ENCODE measurements at places on chromosomes 4 and X. TPM values are rescaled to one million over a fixed set of nuclear protein-coding genes. Genes with fewer than 3 reads are reported as not detected.

- no peak for DNase-seq
- H3K4me1 ChIP-seq: peaks cover 10% of the 10 kb centered on the region
- peaks cover 22% of the 10 kb centered on the region for H3K36me3 ChIP-seq
- H3K27me3 ChIP-seq: no peaks in the 10 kb centered on the region
- H3K27ac ChIP-seq: no peak overlapping the region
Measured at GRCh38 chr4:109708435-109708834, 5.2 kb upstream of the CASP6 start.

DNA sequence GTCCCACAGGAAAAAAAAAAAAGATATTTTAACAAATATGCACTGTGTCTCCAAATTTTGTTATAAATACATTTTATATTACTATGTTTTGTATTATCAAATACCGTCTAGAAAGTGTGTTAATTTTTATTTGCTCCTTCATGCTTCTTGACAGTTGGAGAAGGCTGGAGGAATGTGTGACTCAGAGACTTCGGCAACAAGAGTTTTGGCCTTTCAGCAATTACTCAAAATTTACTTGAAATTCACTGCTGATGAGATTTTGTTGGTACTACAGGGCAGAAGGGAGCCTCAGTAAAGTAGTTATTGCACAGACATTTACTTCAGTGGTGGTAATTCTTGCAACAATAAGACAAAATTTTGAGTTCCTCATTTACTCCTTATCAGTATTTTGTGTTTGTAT lies 2164.0 kb downstream of the PCDH7 start:
- no peak overlapping the region for H3K4me3 ChIP-seq
- H3K27me3 ChIP-seq: no peaks in the 10 kb centered on the region
- DNase-seq: no peak
- no peaks in the 10 kb centered on the region for H3K36me3 ChIP-seq
- H3K27ac ChIP-seq: no peak overlapping the region
- H3K4me1 ChIP-seq: no peaks in the 10 kb centered on the region

GRCh38 chrX:16785247-16786138 lies 773 bp upstream of the TXLNG start:
- peaks cover 9% of the 10 kb centered on the region for H3K4me1 ChIP-seq
- no peak for DNase-seq
- peak overlapping the region; percentile 65 for H3K27ac ChIP-seq
- H3K27me3 ChIP-seq: no peaks in the 10 kb centered on the region
- no peaks in the 10 kb centered on the region for H3K36me3 ChIP-seq
- peak overlapping the region; percentile 76 for H3K4me3 ChIP-seq

- no peak overlapping the region for H3K27ac ChIP-seq
- DNase-seq: no peak
- no peak overlapping the region for H3K4me3 ChIP-seq
- H3K27me3 ChIP-seq: no peaks in the 10 kb centered on the region
Measured at GRCh38 chr4:73917081-73917501, 47.9 kb downstream of the CXCL1 start.

DNA sequence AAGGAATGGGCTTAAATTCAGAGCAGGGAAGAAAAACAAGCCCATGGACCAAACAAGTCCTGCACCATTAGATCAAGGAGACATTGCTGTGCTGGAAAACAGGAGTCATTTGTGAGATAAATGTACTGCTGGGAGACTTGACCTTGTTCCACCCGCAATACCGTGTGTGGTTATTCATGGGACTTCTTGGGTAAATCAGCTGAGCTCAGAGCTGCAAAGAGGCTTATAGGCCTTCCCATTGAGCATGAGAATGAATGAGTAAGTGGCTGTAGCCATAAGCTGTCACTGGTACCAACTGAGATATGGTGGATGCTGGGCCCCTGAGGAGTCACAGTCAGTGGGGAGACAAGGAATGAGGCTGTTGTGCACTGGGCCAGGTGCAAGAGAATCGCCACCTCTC lies 2.3 kb upstream of the CYTL1 start:
- H3K36me3 ChIP-seq: no peaks in the 10 kb centered on the region
- no peak overlapping the region for H3K4me3 ChIP-seq
- no peak for DNase-seq
- peaks cover 65% of the 10 kb centered on the region for H3K27me3 ChIP-seq

- DNase-seq: no peak
- H3K27me3 ChIP-seq: no peaks in the 10 kb centered on the region
- H3K4me3 ChIP-seq: no peak overlapping the region
- H3K27ac ChIP-seq: no peak overlapping the region
- H3K4me1 ChIP-seq: no peaks in the 10 kb centered on the region
- no peaks in the 10 kb centered on the region for H3K36me3 ChIP-seq
Measured at GRCh38 chr4:132827522-132827921, 321.6 kb upstream of the PCDH10 start.

GRCh38 chrX:16836371-16836770 lies 33.8 kb downstream of the RBBP7 start:
- no peak overlapping the region for H3K27ac ChIP-seq
- peaks cover 16% of the 10 kb centered on the region for H3K4me1 ChIP-seq
- no peak overlapping the region for H3K4me3 ChIP-seq

DNA sequence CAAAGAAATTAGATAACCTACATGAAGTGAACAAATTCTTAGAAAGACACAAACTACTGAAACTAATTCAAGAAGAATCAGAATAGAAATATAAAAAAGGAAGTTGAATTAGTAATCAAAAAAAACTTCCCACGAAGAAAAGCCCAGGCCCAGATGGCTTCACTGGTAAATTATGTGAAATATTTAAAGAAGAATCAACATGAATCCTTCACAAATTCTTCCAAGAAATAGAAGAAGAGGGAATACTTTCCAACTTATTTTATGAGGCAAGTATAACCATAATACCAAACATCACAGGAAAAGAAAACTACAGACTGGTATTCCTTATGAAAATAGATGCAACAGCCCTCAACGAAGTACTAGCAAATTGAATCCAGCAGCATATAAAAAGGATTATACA lies 30.7 kb downstream of the MOSPD2 start:
- no peak for DNase-seq
- H3K27me3 ChIP-seq: no peaks in the 10 kb centered on the region
- H3K36me3 ChIP-seq: peaks cover 23% of the 10 kb centered on the region
- H3K27ac ChIP-seq: no peak overlapping the region
- no peak overlapping the region for H3K4me3 ChIP-seq
- peaks cover 5% of the 10 kb centered on the region for H3K4me1 ChIP-seq

GRCh38 chr4:74230902-74231499 lies 73.1 kb downstream of the MTHFD2L start:
- H3K27ac ChIP-seq: peak overlapping the region; percentile 47
- peaks cover 13% of the 10 kb centered on the region for H3K4me1 ChIP-seq
- H3K4me3 ChIP-seq: no peak overlapping the region

DNA sequence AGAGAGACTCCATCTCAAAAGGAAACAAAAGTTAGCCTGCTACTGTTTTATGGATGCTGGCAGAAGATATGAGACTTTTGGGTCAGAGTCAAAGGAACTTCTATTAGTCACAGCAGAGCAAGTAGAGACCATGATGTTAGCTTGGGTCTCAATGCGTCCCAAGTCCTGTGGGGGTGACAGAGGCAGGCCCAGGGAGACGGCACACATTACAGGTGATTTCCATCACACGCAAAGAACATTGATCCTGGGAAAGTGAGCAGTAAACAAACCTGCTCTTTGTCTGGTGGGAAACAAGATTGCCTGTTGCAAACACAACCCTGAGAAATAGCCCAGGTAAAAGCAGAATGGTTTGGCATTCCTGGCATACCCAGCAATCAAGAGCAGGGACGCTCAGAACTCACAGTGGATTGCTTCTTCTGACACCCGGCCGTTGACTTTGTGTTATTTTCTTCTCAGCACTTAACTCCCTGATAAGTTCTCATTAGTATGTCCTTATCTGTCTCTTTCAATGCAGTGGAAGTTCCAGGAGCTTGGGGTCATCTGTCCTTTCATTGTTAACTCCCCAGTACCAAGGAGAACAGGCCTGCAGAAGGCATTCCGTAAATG lies 51.2 kb upstream of the LGI2 start:
- peaks cover 41% of the 10 kb centered on the region for H3K4me1 ChIP-seq
- H3K4me3 ChIP-seq: no peak overlapping the region
- no peaks in the 10 kb centered on the region for H3K36me3 ChIP-seq
- peak overlapping the region; percentile 57 for H3K27ac ChIP-seq
- DNase-seq: no peak
- H3K27me3 ChIP-seq: no peaks in the 10 kb centered on the region

DNA sequence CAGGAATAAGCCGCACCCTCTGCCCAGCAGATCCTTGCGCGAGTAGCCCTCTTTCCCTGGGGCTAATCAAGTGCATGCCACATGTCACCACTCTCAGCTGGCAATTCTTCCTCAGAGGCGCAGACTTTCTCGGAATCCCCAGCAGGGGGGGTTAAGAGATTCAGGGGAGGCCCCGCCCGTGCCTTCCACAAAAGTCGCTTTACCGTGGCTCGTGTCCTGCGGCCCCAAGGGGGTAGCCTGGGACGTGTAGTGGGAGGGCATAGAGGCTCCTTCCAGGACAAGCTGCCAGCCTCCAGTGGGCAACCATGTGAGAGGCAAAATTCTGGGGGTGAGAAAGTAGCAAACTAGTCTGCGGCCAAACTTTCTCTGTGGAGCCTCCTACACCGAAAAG lies 652 bp downstream of the SRPX start:
- H3K27ac ChIP-seq: peak overlapping the region; percentile 72

DNA sequence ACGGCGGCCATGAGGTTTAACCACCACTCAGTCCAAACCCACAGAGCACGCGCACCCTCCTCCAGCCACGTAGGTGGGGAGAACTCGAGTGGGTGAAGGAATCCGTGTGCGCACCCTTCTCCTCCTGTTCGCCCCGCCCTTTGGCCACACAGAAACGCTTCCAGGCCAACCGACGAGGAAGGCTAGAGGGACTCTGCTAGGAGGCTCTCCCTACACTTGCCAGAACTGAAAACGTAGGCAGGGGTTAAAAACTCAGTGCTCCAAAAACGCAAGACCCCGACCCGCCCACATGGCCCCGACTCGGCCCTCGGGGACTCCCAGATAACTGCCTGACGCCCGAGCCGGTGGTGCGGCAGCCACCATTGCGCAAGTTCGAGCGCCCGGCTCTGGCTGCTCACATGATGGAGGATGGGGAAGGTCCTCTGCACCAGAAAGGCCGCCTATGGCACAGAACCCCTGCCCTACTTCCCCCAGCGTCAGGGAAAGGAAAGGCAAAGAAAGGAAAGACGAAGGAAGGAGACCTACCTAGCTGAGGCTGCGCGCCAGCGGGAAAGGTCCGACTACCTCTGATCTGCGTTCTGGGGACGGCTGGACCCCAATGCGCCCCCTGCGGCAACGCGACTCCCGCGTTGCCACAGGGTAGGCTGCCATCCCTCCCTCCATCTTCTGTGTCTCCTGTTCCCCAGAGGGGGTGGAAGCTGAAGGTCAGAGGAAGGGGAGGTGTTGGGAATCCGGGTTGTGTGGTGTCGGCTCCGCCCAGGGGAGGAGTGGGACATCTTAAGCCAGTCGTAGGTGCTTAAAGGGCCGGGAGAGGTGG lies 201.9 kb upstream of the AGTR2 start:
- no peaks in the 10 kb centered on the region for H3K36me3 ChIP-seq
- peak overlapping the region; percentile 69 for H3K4me3 ChIP-seq
- peak overlapping the region; percentile 71 for H3K27ac ChIP-seq

DNA sequence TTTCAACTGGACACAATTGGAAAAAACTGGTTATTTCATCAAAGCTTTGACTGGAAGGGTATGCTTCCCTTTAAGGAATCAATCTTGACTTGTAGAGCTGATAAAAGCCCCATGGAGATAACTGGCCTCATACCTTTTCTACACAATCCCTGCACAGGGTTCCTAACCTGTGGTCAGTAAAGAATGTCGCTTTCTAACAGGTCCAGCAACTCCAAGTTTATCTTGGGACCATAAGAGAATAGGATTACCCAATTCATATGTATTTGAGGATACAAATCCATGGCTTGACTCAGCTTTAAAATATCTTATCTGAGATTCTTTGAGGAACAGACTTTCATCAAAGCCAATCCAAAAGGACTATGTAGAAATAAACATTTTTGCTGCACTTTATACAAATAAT lies 1399.8 kb upstream of the PABPC4L start:
- no peaks in the 10 kb centered on the region for H3K4me1 ChIP-seq
- H3K4me3 ChIP-seq: no peak overlapping the region
- H3K27ac ChIP-seq: no peak overlapping the region
- DNase-seq: no peak
- H3K36me3 ChIP-seq: no peaks in the 10 kb centered on the region

DNA sequence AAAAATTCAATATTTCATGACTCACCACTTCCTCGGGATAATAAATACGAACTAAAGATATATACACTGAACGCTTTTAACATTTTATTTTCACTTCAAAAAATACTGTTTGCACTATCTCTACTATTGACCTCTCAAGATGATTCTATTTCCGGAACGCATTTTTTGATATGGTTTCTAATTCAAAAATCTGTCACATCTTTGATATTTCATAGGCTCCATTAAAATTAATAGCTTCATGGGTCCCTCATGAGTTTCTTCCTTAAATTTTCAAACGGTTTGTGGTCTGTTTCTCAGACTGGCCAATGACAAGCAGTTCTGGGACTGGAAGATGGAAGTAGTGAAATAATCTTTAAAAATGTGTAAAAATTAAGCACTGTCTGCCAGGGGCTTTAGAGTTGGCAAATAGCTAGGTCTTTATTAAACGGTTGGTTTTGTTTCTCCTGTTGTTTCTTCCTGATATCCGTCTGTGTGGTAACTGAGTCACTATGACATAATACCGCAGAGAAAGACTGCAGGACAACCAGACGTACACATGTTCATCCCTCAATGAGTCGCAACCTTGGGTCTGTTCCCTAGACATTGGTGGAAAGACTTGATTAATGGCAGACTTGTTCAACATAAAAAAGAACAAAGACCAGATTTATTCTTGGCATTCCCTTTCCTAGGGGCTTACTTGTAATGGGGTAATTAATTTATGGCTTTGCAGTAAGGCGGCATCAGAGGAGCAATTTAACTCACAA lies 133.8 kb downstream of the PALLD start:
- no peak for DNase-seq
- no peaks in the 10 kb centered on the region for H3K27me3 ChIP-seq
- H3K36me3 ChIP-seq: no peaks in the 10 kb centered on the region
- H3K4me1 ChIP-seq: peaks cover 55% of the 10 kb centered on the region
- H3K27ac ChIP-seq: peak overlapping the region; percentile 75
- H3K4me3 ChIP-seq: peak overlapping the region; percentile 74

Gene TMEM35A
- total RNA-seq: not detected

Gene TMEM185A
- 42.2 TPM for total RNA-seq

Gene SCRG1
- 0.41 TPM for total RNA-seq

Gene BMX
- total RNA-seq: 3.3 TPM

Gene SCML2
- 1.1 TPM for total RNA-seq

Gene BANK1
- total RNA-seq: 0.08 TPM

Gene CT45A1
- not detected for total RNA-seq

Gene PRKG2
- 0.74 TPM for total RNA-seq

Gene UGT8
- not detected for total RNA-seq

Gene INTS6L
- total RNA-seq: 2.3 TPM

Gene ASB9
- total RNA-seq: 1.3 TPM

Gene GAB1
- total RNA-seq: 87.1 TPM

Gene FRMPD4
- 2.8 TPM for total RNA-seq

Gene GLOD5
- not detected for total RNA-seq
